Activated T-helper 1 cell treated with Interleukin-2 at 50 U/mL for 16 hours (primary cell): ENCODE measurements at places on chromosomes 7 and 10.

- DNase-seq: no peak
These were observed 118.7 kb upstream of the NEBL start for GRCh38 chr10:21015851-21016250.

- no peak for DNase-seq
These were observed 250.8 kb upstream of the MBL2 start for GRCh38 chr10:53023411-53023810.

GRCh38 chr7:74373536-74373935 lies 80.2 kb upstream of the GTF2IRD1 start:
- no peak for DNase-seq

DNA sequence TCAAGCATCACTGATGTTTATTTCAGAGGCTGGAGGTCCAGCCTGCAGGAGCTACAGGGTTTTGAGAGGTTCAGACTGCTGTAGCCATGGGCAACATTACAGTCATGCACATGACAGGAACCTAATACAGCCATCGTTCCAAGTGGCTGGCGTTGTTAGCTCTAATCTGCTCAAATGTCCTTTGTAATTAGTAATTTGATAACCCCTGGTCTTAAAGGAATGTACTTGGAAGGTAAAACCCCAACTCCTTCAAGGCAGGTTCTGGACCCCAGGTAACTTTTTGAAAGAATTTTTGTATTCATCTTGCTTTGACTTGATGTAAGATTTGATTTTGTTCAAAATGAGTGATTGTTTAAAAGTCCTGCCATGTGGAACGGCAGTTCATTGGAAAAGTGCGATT lies 34.7 kb upstream of the FOXI2 start:
- DNase-seq: no peak

- no peak for DNase-seq
These were observed 157.4 kb upstream of the LYZL2 start for GRCh38 chr10:30786906-30787305.

DNA sequence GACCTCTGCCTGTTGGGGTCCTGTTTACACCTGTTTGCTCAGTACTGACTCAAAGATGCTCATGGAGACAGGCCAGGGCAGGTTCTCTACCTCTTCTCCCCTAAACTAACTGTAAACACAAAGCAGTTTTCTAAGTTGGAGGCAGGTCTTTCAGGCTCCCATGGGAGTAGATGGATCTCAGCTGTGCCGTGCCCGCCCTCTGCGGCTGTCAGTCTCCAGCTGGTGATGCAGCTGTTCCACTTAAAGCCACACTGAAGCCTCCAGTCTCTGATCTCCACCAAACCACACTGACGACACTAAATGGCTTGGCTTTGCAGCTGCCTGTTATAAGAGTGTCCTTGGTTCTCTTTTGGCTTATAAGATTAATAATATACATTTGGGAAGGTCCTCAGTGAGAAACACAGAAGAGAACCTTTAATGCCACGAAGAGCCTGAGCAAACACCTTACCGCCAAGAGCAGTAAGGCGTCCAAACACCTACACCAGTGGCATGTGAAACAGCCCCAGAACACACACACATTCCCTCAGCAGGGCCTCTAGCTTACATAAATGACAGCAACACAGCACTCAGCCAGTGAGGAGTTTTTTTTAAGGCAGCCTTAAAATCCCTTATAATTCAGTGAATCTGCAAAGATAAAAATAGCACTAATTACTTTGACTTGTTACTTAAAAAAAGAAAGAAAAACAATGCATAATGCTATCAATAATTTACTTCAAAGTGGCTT lies 60.4 kb upstream of the KCNIP2 start:
- DNase-seq: no peak

GRCh38 chr10:69840773-69841172 lies 39.1 kb downstream of the COL13A1 start:
- no peak for DNase-seq

DNA sequence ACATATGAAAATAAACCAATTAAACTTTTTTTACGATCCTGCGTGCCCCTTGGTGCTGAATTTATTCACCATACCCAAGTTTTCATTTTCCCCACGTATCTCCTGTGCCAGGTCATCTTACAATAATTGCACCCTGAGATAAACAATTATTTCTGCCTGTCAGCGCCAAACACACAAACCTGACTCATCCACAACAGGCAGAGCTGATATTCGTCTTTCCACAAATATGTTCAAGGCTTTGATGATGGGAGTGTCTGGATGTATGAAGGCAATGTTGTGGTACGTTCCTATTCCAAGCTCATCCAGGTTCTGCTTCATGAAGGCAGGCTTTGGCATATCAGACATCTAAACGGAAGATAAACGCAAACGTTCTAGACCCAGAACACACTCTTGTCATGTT lies 45.8 kb upstream of the RHEB start:
- DNase-seq: no peak

- no peak for DNase-seq
These were observed 11.0 kb upstream of the NUB1 start for GRCh38 chr7:151330661-151331060.

GRCh38 chr7:107580716-107581383 lies 804 bp downstream of the BCAP29 start:
- no peak for DNase-seq

DNA sequence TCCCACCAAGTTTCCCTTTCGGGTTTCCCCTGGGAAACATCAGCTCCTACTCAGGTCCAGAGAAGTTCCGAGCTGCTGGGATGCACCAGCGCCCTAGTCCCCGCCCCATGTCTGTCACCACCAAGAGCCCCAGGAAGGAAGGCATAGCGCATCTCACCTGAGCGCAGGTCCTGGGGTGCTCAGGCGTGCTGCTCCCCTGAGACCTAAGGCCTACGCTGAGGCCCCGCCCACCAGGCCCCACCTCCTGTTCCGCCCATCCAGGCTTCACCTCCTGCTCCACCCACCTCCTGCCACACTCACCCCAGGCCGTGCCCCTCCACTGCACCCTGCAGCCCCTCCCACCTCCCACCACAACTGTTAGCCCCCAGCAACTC lies 1.2 kb upstream of the TFR2 start:
- DNase-seq: no peak

- no peak for DNase-seq
These were observed 133.0 kb upstream of the TNS3 start for GRCh38 chr7:47714669-47715607.

GRCh38 chr7:68866200-68866570 lies 732.1 kb upstream of the AUTS2 start:
- DNase-seq: no peak

- DNase-seq: no peak
These were observed 101.4 kb downstream of the MICU1 start for GRCh38 chr10:72524489-72524888.

- DNase-seq: no peak
These were observed 168.8 kb upstream of the TBX20 start for GRCh38 chr7:35422715-35423114.

DNA sequence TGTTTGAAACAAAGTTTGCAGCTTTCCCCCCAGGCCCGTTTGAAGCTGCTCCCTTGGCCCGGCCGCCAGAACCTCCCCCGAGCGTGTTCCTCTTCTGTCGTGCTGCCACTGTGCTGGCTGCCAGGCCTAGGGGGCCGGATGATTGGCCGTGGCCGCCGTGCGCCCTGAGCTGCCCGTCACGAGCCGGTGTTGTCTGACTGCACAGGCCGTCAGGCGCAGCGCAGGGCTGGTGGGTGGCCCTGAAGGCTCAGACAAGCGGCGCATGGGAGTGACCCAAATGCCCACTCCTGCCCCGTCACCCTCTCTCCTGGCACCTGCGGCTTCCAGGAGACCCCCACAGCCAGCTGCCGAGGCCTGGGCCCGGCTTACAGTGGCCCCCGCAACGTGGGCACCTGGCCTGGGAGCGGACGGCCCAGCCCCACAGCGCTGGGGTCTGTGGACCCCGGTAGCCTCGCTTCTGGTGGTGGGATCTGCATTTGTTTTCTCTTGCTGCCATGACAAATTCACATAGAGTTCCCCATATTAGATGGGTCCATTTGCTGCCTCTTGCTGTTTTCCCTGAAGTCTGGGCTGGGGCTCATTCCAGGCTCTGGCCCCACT lies 13.1 kb downstream of the JAKMIP3 start:
- no peak for DNase-seq

DNA sequence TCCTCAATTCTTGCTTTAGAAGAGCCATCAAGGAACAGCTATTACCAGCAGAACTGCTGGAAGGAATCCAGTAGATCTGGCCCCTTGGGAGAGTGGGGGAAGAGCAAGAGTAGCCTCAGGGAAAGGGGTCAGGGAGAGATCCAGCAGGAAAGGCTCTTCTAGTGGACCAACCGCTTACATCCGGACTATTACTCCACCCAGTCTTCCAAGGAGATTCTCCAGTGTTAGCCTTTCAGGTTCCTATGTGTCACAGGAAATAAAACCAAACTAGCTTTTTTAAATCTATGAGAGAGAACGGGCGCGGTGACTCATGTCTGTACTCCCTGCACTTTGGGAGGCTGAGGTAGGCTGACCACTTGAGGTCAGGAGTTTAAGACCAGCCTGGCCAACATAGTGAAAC lies 34.3 kb downstream of the TET1 start:
- DNase-seq: no peak

DNA sequence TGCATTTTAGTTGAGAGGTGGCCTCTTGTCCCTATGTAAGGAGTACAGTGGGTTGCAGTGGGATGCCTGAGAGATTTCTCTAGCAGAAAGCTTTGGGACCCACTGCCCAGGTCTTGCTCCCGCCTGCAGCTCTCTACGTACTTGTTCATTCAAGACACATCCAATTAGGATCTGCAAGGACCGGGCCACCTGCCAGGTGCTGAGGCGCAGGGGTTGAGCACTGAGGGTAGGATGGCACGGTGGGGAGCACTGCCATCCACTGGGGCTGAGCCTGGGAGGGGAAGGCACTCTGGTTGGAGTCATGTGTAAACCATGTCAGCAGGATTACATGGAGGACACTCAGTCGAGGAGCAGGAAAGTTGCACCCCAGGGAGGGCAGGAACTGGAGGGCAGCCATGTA lies 191.1 kb upstream of the GRB10 start:
- no peak for DNase-seq

DNA sequence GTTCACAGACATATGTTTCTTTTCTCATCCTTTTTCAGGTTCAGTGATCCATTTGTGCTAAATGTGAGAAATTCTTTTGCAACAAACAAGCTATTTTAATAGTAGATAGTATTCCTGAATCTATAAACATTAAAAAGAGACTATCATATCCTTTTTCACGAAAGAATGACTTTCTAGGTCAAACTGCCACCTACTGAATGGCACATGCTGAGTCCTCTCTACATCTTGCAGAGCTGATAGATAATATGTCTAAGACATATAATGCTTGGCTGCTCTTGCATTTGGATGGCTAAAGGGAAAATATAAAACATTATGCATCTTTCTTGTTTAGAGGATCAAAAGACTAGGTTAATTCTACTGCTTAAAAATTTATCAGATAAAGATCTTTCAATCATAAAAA lies 114.1 kb upstream of the SLC26A5 start:
- DNase-seq: no peak

- DNase-seq: no peak
These were observed 14.9 kb upstream of the SP4 start for GRCh38 chr7:21412957-21413356.

- no peak for DNase-seq
These were observed 122.2 kb upstream of the SP4 start for GRCh38 chr7:21305455-21306235.

GRCh38 chr7:43533801-43534479 lies 49.0 kb upstream of the STK17A start:
- DNase-seq: no peak

- DNase-seq: no peak
These were observed 40.5 kb upstream of the SLF2 start for GRCh38 chr10:100872034-100872791.

- no peak for DNase-seq
These were observed 319.3 kb upstream of the NRP1 start for GRCh38 chr10:33653584-33654367.

- DNase-seq: no peak
These were observed 256.9 kb downstream of the STK31 start for GRCh38 chr7:23966941-23967340.

GRCh38 chr7:70886547-70886946 lies 245.4 kb upstream of the GALNT17 start:
- DNase-seq: no peak

DNA sequence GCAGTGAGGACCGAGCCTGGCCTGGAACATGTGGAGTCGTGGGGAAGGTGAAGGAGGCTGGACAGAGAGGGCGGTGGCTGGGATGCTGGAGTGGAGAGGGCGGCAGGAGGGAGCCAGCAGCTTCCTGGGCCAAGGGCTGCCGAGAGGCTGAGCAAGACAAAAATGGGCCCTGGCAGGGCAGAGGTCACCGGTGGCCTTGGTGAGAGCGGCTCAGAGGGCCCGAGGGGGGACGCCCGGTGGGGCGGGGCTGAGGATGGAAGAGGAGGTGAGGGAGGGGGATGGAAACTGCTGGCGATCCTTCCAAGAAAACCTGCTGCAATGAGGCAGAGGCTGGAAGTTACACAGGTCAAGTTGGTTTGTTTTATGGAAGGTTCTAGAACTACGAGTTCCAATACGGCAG lies 69.5 kb downstream of the ELFN1 start:
- no peak for DNase-seq

- DNase-seq: no peak
These were observed 132.1 kb upstream of the STEAP1 start for GRCh38 chr7:90022213-90022612.

DNA sequence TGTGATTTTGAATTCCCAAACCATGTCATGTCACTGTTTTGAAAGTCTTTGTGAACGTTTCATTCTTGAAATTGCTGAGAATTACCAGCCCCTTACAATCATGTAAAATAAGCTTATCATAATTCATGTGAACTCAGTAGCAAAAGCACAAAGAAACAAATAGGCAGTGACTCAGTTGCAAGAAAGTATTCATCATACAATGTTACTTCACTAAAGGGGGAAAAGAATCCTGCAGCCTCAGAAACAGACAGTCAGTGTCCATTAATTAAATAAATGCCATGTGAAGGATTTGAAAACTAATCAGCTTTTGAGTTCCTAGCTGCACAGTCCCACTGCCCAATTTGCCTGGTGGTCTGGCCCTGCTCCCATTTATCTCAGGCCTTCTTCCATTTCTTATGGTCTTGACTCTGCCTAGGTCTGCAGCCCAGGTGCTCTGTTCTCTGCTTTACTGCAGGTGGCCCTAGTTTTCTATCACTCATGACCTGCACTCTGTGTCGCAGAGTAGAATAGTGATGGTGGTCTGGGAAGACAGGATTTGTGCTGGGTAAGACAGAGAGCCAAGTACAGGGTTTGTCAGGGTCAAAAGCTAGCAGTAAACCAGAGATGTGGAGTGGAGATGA lies 99.7 kb downstream of the PLCE1 start:
- no peak for DNase-seq
